ENCODE measurements at places on chromosomes 3 and 15. TPM values are rescaled to one million over a fixed set of nuclear protein-coding genes. Genes with fewer than 3 reads are reported as not detected.

Gene FES
- not detected for polyA plus RNA-seq

Gene DIPK2A
- polyA plus RNA-seq = 9.5 TPM

Gene CYP11A1
- polyA plus RNA-seq = not detected

Gene LTF
- not detected for polyA plus RNA-seq

Gene TMEM212
- polyA plus RNA-seq = not detected

Gene PTH1R
- not detected for polyA plus RNA-seq

Gene EPB42
- polyA plus RNA-seq = not detected

Gene UROC1
- polyA plus RNA-seq = not detected

Gene RCCD1
- polyA plus RNA-seq = 8.2 TPM

Gene GANC
- 5.3 TPM for polyA plus RNA-seq

Gene SH2D7
- not detected for polyA plus RNA-seq

Gene SLC15A2
- 1.6 TPM for polyA plus RNA-seq

Gene RPL39L
- polyA plus RNA-seq = 9.8 TPM

Gene SSUH2
- 0.88 TPM for polyA plus RNA-seq

Gene ARGFX
- polyA plus RNA-seq = not detected

Gene WDR93
- not detected for polyA plus RNA-seq

Gene COL8A1
- 0.04 TPM for polyA plus RNA-seq

Gene GPR87
- polyA plus RNA-seq = not detected

Gene EIF4A2
- 2,975 TPM for polyA plus RNA-seq

Gene BRPF1
- polyA plus RNA-seq = 18.0 TPM

Gene GATM
- 13.3 TPM for polyA plus RNA-seq

Gene NANOGP8
- not detected for polyA plus RNA-seq

Gene KIF7
- 5.6 TPM for polyA plus RNA-seq

Gene MOBP
- not detected for polyA plus RNA-seq

Gene IL17RE
- polyA plus RNA-seq = not detected

Gene GASK1A
- 1.6 TPM for polyA plus RNA-seq

Gene ARIH2
- 148 TPM for polyA plus RNA-seq

Gene CYP8B1
- polyA plus RNA-seq = not detected

Gene CRYGS
- polyA plus RNA-seq = 7.7 TPM

Gene PODXL2
- polyA plus RNA-seq = 342 TPM

Gene CIDEC
- not detected for polyA plus RNA-seq

Gene AQP9
- not detected for polyA plus RNA-seq

All from neural cell (in vitro differentiated cells).